ENCODE measurements at places on chromosomes 11 and 22.
A peak's percentile ranks its signal among the peaks of the same experiment; 100 is the strongest.

DNA sequence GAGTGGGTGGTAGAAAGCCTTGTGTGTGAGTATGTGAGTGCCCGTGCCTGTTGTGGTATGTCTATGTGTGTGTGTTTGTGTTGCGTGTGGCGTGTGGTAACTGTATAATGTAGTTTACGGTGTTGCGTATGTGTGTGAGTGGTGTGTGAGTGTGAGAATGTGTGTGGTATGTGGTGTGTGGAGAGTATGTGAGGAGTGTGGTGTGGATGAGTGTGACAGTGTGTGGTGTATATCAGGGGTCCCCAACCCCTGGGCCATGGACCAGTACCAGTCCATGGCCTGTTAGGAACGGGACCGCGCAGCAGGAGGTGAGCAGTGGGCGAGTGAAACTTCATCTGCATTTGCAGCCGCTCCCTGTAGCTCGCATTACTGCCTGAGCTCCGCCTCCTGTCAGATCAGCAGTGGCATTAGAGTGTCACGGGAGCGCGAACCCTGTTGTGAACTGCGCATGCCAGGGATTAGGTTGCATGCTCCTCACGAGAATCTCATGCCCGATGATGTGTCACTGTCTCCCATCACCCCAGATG, 5.7 kb downstream of the UPK3A start:
- no peak overlapping the region for H3K4me3 ChIP-seq
- H3K36me3 ChIP-seq, result no peaks in the 10 kb centered on the region
- no peaks in the 10 kb centered on the region for H3K27me3 ChIP-seq
- DNase-seq, result no peak

GRCh38 chr22:39026509-39027150, 5.7 kb downstream of the APOBEC3D start:
- no peaks in the 10 kb centered on the region for H3K36me3 ChIP-seq
- peaks cover 53% of the 10 kb centered on the region for H3K4me1 ChIP-seq
- H3K27ac ChIP-seq, result no peak overlapping the region
- no peaks in the 10 kb centered on the region for H3K27me3 ChIP-seq

DNA sequence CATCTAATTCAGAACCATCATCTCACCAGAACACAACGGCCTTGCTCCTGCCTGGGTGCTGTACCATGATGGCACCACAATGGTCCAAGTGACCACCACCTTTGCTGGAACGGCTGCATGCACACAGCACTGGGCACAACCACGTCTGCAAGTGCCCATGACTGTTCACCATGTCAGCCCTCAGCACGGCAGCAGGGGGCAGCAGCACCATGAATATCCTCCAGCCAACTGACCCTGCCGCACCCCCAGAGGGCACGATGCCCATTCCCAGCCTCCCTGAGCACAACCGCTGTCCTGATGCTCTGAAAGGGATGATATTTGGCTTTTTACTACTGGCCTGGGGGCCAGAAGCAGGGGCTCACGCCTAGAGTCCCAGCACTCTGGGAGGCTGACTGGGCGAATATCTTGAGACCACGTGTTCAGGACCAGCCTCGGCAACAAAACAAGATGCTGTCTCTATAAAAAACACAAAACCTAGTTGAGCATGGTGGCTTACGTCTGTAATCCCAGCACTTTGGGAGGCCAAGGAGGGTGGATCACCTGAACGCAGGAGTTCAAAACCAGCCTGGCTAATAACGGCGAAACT, 25.7 kb downstream of the DRD4 start:
- peak; percentile 54 for DNase-seq
- no peak overlapping the region for H3K27ac ChIP-seq
- H3K27me3 ChIP-seq, result no peaks in the 10 kb centered on the region
- H3K4me3 ChIP-seq, result no peak overlapping the region
- H3K4me1 ChIP-seq, result no peaks in the 10 kb centered on the region

DNA sequence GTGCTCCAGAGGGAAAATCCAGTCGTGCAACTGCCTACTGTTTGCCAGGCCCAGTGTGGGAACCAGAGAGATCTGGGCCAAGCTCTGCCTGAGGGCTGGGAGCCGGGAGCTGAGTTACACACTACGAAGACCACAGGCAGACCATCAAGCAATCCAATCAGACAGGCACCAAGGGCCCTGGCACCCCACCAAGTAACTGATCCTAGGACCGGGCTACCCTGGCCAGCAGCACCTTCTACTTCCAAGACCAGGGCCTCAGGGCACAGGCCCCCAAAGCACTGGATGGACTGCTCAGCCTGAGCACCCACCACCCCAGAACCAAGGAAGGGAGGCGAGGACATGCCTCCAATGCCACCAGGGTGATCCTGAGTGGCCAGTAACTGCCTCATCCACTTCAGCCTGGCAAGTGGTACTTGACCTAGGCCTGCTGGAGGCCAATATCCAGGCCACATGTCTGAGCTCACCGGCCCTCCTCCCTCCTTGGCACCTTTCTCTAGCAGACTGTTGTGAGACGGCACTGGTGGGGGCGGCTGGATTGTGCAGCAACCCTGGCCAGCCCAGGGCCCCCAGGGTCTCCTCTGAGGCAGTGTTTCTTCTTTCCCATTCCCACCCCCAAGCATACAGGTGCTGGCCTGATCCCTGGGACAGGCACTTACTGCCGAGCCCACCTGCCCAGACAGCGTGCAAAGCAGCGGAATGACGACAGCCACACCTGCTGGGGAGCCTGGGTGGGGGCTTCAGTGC, 20.7 kb upstream of the ARFGAP3 start:
- H3K27ac ChIP-seq, result no peak overlapping the region
- H3K4me3 ChIP-seq, result no peak overlapping the region
- DNase-seq, result no peak
- no peaks in the 10 kb centered on the region for H3K4me1 ChIP-seq
- H3K36me3 ChIP-seq, result peaks cover 93% of the 10 kb centered on the region
- H3K27me3 ChIP-seq, result no peaks in the 10 kb centered on the region

- H3K4me3 ChIP-seq, result peak overlapping the region; percentile 85
- H3K36me3 ChIP-seq, result peaks cover 9% of the 10 kb centered on the region
- no peak for DNase-seq
- H3K4me1 ChIP-seq, result peaks cover 26% of the 10 kb centered on the region
Measured at GRCh38 chr22:41302021-41302767, 869 bp downstream of the ZC3H7B start.

DNA sequence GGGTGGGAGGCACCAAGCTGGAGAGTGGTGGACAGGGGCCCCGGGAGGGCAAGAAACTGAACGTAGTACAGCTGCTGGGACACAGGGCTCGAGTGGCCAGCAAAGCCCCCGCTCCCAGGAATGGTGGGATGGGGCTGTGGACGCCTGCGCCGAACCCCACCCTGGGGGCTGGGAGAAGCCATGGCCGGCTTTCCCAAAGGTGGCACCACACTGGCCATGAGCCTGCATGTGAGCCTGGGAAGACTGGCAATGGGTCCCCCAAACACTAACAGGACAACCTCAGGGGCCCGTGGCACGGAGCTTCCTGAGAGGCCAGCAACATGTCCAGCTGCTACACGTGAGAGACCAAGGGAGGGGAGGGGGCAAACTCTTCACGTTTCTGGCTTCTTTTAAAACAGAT, 4.0 kb downstream of the ALG12 start:
- no peak overlapping the region for H3K27ac ChIP-seq
- peaks cover 10% of the 10 kb centered on the region for H3K4me1 ChIP-seq
- no peak for DNase-seq
- H3K27me3 ChIP-seq, result no peaks in the 10 kb centered on the region
- H3K36me3 ChIP-seq, result peaks cover 18% of the 10 kb centered on the region

GRCh38 chr11:106496677-106497076, 419.2 kb downstream of the AASDHPPT start:
- no peaks in the 10 kb centered on the region for H3K27me3 ChIP-seq
- H3K4me1 ChIP-seq, result no peaks in the 10 kb centered on the region
- no peak overlapping the region for H3K27ac ChIP-seq

GRCh38 chr22:32794449-32795213, 6.9 kb upstream of the TIMP3 start:
- peaks cover 9% of the 10 kb centered on the region for H3K27me3 ChIP-seq
- H3K27ac ChIP-seq, result no peak overlapping the region
- H3K4me3 ChIP-seq, result no peak overlapping the region

DNA sequence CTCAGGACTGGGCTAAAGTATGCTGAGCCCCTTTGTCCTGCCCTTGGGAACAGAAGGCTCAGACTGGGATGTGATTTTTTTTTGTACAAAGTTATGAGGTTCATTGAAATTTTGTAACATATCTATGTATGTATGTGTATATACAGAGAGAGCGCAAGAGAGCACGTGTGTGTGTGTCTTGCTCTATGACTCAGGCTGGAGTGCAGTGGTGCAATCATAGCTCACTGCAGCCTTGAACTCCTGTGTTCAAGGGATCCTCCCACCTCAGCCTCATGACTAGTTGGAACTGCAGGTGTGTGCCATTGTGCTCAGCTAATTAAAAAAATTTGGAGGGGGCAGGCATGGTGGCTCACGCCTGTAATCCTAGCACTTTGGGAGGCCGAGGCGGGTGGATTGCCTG, 5.7 kb downstream of the TMEM25 start:
- no peak overlapping the region for H3K27ac ChIP-seq
- DNase-seq, result no peak
- no peaks in the 10 kb centered on the region for H3K27me3 ChIP-seq
- no peaks in the 10 kb centered on the region for H3K4me1 ChIP-seq

DNA sequence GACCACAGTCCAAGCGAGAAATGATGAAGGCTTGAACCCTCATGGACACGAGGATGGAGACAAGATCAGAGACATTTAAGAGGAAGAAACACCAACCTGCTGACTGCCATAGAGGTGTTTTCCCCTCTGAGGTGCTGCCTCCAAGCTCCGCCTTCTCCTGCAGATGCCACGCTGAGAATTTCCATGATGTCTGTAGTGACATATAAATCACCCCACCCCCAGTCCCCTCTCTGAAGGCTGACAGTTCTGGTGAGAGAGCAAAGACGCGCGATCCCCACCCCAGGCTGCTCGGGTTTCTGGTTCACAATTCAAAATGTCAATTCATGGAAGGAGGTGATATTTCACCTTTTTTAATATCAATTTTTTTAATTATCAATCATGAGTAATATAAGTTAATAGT, 28.2 kb downstream of the LRRC32 start:
- no peak overlapping the region for H3K4me3 ChIP-seq
- H3K27me3 ChIP-seq, result peaks cover 44% of the 10 kb centered on the region
- no peak overlapping the region for H3K27ac ChIP-seq
- no peaks in the 10 kb centered on the region for H3K4me1 ChIP-seq
- DNase-seq, result no peak
- no peaks in the 10 kb centered on the region for H3K36me3 ChIP-seq

- no peaks in the 10 kb centered on the region for H3K27me3 ChIP-seq
- no peak overlapping the region for H3K4me3 ChIP-seq
- no peak overlapping the region for H3K27ac ChIP-seq
Measured at GRCh38 chr11:112249871-112250610, 10.6 kb downstream of the PLET1 start.

DNA sequence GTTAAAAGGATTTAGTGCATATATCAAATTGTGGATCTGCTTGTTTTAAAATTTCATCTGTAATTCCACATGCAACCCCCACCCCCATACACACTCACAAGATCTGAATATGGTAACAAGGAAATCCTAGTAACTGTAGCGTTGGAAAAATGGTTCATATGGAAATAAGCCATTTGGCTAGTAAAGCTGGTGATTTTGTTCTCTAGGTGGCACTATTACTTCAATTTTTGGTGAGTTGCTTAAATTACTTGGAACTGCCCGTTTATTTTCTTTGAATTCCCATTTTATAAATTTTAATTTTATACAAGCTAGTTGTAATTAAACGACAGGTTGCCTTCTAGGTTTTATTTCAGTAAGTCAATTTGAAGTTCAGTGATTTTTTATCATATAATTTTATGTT, 5.3 kb downstream of the BDNF start:
- no peaks in the 10 kb centered on the region for H3K4me1 ChIP-seq
- no peaks in the 10 kb centered on the region for H3K36me3 ChIP-seq

DNA sequence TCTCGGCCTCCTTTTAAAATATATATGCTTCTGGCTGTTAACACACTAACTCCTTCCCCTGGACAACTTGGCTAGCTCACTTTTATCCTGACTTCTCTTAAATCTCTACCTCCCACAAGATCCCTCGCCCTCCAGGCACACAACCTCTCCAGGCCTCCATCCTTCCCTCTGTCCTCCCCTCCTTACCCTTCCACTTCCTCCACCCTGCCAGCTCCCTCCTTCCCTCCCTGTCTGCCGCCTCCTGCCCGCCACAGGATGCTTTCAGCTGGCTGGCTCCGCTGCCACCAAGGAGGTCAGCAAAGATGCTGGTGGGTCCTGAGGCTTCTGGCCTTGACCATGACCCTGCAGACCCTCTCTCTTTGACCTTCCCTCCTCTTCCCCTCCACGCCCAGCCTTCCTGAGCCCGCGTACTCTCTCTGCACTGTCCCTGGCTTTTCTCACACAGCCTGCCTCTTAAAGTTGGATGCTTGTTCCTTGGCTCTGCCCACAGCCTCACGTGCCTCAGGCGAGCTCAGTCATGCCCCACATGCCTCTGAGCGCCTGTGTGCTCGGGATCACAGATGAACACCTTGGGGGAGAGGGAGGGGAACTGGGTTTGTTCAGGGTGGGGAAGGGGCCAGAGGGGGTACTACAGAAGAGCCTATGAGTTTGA, 6.7 kb downstream of the NFAM1 start:
- peaks cover 44% of the 10 kb centered on the region for H3K27me3 ChIP-seq
- DNase-seq, result no peak
- no peak overlapping the region for H3K27ac ChIP-seq
- no peaks in the 10 kb centered on the region for H3K36me3 ChIP-seq

DNA sequence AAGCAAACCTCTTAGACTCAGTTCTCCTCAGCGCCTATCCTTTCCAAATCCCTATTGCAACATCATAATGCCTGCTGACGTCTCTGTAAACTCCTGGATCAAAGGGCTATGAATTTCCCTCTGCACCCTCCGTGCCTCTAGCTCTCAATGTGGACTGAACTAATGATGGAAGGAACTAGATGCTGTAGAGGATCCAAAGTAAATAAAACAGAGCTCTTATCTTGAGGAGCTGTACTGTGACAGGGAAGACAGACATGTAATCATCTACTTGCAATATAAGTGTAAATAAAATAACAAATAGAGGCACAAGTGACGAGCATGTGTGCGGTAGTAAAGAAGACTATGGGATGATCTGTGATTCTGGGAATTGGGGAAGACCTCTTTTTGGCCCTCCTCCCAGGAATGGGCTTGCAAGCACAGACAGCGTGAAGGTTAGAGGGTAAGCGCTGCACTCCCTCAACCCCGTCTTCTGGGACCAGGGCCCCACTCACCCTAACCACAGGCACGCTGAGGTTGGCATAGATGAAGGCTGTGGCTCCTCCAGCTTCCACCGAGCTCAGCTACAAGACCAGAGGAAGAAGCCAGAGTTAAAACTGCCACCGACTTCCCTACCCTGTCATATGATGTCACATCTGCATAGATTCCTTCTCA, 42.2 kb downstream of the P4HA3 start:
- no peaks in the 10 kb centered on the region for H3K27me3 ChIP-seq
- no peak overlapping the region for H3K27ac ChIP-seq
- DNase-seq, result no peak
- peak overlapping the region; percentile 33 for H3K4me3 ChIP-seq
- H3K36me3 ChIP-seq, result no peaks in the 10 kb centered on the region

DNA sequence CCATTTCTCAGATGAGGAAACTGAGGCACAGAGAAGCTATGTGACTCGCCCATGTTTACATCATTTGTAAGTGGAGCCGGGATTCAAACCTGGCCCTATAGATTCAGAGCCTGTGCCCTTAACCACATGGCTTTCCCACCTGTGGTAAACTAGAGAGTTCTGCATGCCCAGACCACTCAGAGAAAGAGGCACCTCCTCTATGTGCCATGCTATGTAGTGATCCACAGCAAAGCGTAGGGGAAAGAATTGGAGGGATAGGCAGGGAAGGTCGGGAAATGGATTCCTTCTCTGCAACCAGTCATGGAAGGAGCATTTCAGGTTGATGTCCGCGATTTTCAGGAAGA, 15.4 kb upstream of the POU2AF2 start:
- H3K4me3 ChIP-seq, result peak overlapping the region; percentile 57
- no peaks in the 10 kb centered on the region for H3K27me3 ChIP-seq
- no peak overlapping the region for H3K27ac ChIP-seq
- DNase-seq, result no peak
